ENCODE measurements at places on chromosomes 12 and 14.

GRCh38 chr14:103380719-103381377, 4.4 kb upstream of the MARK3 start:
- no peak overlapping the region for H3K4me3 ChIP-seq
- no peaks in the 10 kb centered on the region for H3K36me3 ChIP-seq
- no peak overlapping the region for H3K27ac ChIP-seq

DNA sequence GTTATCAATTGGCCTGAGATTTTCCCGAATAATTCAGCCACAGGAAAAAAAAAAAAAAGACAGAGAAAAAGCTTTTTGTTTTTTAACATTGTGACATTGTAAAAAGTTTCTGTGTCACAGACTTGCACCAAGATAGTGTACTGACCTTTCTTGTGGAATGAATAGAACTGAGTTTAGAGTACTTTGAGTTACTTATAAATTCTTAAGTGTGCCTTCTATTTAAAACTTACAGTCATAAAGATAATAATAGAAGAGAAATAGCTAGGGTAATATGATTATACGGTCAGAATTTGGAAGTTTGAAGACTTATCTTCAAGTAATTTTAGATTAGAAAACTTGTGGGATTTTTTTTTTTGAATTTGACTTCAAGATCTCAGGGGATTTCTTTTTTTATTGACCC, 88.8 kb downstream of the FGD4 start:
- DNase-seq = no peak
- H3K36me3 ChIP-seq = no peaks in the 10 kb centered on the region
- H3K4me3 ChIP-seq = no peak overlapping the region

DNA sequence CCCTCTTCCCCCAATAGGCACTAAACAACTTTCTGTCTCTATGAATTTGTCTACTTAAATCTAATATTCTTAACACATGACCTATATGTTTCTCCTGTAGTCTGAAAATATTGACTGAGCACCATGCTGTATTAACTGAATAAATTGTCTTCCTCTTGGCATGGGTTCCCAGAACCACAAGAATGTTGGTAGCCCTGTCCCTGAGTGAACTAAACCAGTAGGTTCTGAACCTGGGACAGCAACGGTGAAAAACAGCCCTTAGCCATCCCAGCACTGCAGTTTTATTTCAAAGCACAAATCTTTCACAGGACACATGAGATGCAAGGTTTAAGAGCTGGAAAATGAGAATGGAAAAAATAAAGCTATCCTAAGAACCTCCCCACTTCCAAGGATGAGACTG, 20.4 kb upstream of the HSP90B1 start:
- DNase-seq = no peak
- H3K36me3 ChIP-seq = no peaks in the 10 kb centered on the region
- no peak overlapping the region for H3K4me3 ChIP-seq
- H3K27ac ChIP-seq = no peak overlapping the region
- peaks cover 8% of the 10 kb centered on the region for H3K4me1 ChIP-seq
- H3K27me3 ChIP-seq = peaks cover 1% of the 10 kb centered on the region

DNA sequence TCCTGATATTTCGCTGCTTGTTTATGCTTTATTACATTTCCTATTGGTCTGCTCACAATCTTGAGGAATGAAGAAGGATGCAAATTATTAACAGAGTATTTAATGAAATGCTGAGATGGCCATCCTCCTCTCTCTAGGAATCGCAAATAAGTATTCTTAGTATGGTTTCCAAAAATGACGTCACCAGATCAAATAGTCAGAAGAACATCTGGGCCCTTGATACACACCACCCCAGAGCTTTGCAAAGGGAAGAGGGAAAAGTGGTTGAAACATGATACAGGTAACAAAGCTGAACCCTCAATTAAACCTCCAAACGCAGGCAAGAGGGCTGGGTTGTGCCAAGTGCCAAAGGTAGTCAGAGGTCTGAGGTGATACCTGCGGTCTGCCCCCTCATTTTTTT, 107.3 kb downstream of the BCL11B start:
- DNase-seq = no peak
- no peak overlapping the region for H3K4me3 ChIP-seq
- no peaks in the 10 kb centered on the region for H3K27me3 ChIP-seq

DNA sequence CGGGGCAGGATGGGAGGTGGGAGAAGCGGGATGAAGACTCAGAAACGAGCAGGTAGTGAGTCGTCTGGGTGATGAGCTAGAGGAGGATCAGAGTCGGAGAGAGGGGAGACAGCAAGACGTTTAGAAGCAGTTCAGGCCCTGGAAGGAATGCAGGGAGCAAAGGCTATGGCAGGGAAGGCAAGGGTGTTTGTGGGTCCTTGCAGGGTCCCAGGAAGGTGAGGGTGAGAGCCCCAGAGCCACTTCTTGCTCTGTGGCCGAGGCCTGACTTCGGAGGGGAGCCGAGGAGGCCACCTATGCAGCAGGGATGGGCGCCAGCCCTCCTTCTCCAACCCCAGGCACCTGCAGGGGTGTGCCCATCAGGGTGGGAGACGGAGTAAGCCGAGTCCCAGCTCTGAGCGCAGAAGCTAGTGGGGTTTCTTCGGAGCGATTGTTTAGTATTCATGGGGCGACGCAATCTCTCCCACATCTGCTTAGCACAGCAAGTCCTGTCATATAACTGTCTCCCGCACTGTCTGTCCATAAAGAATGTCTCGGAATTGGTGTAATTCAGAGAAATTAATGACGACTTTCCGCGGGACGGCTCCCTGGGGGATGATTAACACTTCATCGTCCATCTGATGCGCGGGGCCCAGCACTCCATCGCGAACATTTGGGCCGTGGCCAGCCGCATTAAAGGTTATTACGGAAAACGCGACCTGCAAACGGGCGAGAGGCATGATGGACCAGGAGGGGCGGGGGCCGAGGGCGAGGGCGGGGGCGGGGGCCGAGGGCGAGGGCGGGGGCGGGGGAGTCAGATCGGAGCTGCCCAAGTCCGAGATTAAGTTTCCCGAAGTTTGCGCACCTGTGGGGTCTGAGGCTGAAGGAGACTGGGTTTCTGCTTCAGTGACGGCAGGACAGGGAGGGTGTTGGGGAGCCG, 12.2 kb upstream of the CALCOCO1 start:
- H3K27ac ChIP-seq = no peak overlapping the region
- H3K4me3 ChIP-seq = peak overlapping the region; percentile 13

DNA sequence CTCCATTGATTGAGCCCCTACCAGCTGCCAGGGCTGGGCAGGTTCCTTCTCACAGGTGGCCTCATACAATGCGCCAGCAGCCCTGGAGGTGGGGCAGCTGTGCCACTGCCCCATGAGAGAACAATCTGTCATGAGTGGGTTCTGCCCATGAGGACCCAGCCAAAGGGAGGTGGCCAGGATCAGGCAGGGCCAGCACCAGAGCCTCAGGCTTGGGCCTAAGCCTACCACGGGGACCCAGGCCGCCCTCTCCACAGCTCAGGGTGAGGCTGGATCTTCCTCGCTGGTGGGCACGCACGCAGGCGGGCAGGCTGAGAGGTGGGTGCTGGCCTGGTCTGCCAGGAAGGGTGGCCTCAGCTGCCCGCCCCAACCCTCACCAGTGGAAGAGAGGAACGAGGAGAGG, 110.7 kb downstream of the KIF26A start:
- no peaks in the 10 kb centered on the region for H3K36me3 ChIP-seq
- no peak overlapping the region for H3K4me3 ChIP-seq
- no peaks in the 10 kb centered on the region for H3K4me1 ChIP-seq
- no peak for DNase-seq
- H3K27me3 ChIP-seq = no peaks in the 10 kb centered on the region

DNA sequence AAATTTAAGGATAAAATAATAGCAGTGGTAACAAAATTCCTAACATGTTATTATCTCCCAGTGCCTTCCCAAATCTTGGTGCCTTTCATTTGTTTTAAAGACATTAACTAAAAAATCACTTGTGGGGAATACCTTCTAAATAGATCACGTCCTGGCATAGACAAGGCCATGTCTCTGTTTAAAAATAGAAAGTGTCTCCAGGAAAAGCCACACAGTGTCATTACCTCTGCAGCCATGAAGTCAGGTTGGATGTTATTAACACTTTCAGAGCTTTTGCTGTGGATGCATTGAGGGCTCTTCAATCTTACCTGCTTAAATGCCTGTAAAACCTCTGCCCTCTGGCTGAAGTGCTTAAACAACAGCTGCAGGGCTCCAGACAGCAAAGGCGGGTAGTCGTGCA, 211.1 kb downstream of the ITPR2 start:
- H3K4me3 ChIP-seq = no peak overlapping the region
- H3K4me1 ChIP-seq = no peaks in the 10 kb centered on the region
- peaks cover 36% of the 10 kb centered on the region for H3K36me3 ChIP-seq

DNA sequence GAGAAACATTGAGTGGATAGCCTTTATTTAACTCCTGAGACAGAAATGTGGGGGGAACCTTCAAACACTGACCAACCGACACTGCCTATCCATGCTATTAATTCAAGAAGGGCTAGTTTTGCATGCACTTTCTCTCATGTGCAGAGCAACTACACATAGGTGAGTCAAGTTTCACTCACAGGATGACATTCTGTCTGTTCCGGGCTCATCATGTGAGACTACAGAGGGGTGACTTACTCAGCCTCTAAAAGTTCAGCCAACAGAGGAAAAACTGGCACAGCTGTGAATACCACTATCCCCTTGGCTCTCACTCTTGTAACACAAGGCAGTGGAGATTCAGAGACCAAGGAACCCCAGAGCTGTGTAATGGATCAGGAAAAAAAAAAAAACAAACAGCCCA, 13.3 kb downstream of the BEST3 start:
- no peak for DNase-seq
- no peak overlapping the region for H3K27ac ChIP-seq
- peaks cover 2% of the 10 kb centered on the region for H3K27me3 ChIP-seq
- no peaks in the 10 kb centered on the region for H3K36me3 ChIP-seq

GRCh38 chr12:52182898-52183543, 8.8 kb downstream of the KRT80 start:
- no peaks in the 10 kb centered on the region for H3K27me3 ChIP-seq
- H3K4me1 ChIP-seq = no peaks in the 10 kb centered on the region
- H3K36me3 ChIP-seq = no peaks in the 10 kb centered on the region
- DNase-seq = no peak
- no peak overlapping the region for H3K27ac ChIP-seq

DNA sequence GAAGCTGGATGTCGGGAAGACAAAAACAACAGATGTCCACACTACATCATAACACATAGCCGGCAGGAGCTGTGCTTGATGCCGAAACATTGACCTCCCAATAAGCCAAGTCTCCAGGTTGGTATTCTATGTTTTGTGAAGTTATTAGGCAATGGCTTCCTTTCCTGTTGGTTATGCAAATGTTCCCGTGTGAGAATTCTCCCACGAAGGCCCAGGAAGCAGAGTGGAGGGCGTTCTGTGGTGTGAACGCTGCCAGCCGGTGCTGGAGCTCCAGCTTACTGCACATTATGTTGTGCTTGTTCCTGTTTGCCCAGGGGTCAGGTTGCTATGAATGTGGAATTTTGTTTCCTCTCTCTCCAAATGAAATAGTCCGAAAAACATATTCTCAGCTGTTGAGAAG, 156.4 kb upstream of the HMGA2 start:
- no peak for DNase-seq
- no peak overlapping the region for H3K4me3 ChIP-seq
- no peaks in the 10 kb centered on the region for H3K4me1 ChIP-seq
- H3K27me3 ChIP-seq = no peaks in the 10 kb centered on the region
- no peaks in the 10 kb centered on the region for H3K36me3 ChIP-seq
- H3K27ac ChIP-seq = no peak overlapping the region

DNA sequence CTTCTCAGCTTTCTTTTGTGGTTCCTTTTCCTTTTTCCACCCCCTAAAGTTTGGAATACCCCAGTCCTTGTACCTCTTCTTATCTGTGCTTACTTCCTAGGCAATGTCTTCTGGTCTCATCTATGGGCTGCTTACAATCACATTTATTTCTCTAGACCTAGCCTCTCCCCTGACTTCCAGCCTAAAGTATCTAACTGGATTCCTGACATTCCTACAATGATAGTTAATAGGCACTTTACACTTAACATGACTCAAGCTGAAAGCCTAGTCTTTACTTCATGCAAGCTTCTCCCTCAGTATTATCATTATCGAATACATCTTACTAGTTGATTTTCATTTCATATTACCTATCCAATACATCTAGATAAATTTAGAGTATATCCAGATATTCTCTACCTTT, 21.2 kb downstream of the CLECL1 start:
- H3K27me3 ChIP-seq = no peaks in the 10 kb centered on the region
- no peaks in the 10 kb centered on the region for H3K36me3 ChIP-seq
- no peak for DNase-seq
- no peak overlapping the region for H3K4me3 ChIP-seq

- H3K36me3 ChIP-seq = no peaks in the 10 kb centered on the region
- no peak for DNase-seq
- H3K27me3 ChIP-seq = no peaks in the 10 kb centered on the region
Measured at GRCh38 chr12:82832981-82833380, 146.3 kb downstream of the TMTC2 start.

DNA sequence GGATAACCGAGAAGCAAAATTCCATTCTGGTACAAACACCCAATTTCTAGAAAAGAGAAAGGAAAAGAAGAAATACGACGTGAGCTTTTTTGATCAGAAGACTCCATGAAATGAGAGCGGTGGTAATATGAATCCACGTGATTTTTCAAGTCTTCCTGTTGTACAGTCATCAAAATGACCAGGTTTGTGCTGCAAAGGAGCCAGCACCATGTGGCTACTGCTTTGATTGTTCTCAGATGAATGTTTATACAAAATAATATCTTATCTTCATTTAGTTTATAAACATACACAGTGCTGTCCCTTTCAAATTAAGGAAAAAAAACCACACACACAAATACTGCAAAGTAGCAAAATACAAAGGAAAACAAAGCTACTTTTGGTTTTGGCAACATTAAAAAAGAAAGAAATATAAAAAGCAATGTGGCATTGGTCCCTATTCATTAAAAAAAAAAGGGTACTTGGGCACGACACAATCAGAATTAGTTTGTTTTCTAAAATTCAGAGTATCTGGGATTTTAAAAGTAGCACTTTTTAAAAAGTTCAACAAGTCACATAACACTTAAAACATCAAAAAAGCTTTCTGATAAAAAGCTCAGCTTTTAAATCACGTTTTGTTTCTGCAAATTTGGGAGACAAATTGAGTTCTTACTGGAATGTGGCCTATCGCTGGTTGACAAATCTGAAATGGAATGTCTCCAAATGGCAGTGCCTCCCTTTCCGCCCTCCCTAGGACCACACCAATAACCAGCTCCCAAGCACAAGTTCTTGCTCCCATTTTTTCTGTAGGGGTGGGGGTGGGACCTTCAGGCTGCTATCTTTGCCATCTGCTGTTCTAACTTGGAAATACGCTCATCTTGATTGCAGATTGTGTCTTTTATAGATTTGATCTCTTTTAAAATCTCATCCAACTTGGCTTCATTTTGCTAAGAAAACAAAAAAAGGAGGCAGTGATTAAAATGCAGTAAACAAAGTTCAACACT, 13.2 kb upstream of the SELPLG start:
- peak; percentile 31 for DNase-seq
- peak overlapping the region; percentile 33 for H3K4me3 ChIP-seq
- H3K27me3 ChIP-seq = no peaks in the 10 kb centered on the region
- no peaks in the 10 kb centered on the region for H3K36me3 ChIP-seq

DNA sequence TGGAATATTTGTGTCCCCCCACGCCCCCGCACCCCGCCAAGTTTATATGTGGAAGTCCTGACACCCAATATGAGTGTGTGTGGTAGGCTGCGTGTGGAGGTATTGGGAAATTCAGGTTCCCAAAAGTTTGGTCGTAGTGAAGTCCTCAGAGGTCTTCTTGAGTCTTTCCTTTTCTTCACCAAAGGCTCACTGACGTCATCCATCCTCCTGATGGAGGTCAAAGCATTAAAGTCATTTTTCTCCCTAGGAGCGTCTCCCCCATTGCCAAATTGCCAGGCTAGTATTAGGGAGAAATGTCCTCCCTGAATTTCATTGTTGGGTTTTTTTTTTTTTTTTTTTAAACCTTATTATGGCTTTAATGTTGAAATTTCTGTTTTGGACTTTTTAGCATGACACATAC, 113.7 kb downstream of the RGS6 start:
- no peaks in the 10 kb centered on the region for H3K36me3 ChIP-seq
- DNase-seq = no peak
- peaks cover 9% of the 10 kb centered on the region for H3K27me3 ChIP-seq
- H3K4me1 ChIP-seq = peaks cover 3% of the 10 kb centered on the region
- H3K4me3 ChIP-seq = no peak overlapping the region
- H3K27ac ChIP-seq = no peak overlapping the region
